CD4-positive, alpha-beta T cell treated with Interferon gamma for 1 hour (primary cell): ENCODE measurements at places on chromosomes 2 and 18.

GRCh38 chr2:162524192-162524591, 180.3 kb downstream of the GCA start:
- no peak for DNase-seq

- DNase-seq = no peak
These were observed 374.1 kb downstream of the LRATD1 start for GRCh38 chr2:15006667-15007066.

DNA sequence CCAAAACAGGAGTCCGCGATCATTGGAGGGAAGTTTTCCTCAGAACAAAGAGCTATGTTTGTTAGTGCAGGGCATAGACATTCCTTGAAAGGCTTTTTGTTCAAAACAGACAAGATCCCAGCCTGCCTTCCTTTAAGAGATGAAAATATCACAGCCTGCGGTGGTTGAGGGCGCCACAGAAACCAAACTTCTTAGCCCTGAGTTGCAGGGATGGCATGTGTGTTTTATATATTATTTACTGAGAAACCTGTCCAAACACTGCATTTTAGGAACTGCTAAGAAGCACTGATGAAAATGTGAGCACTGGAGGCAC, 57.5 kb upstream of the TMEM178A start:
- no peak for DNase-seq

DNA sequence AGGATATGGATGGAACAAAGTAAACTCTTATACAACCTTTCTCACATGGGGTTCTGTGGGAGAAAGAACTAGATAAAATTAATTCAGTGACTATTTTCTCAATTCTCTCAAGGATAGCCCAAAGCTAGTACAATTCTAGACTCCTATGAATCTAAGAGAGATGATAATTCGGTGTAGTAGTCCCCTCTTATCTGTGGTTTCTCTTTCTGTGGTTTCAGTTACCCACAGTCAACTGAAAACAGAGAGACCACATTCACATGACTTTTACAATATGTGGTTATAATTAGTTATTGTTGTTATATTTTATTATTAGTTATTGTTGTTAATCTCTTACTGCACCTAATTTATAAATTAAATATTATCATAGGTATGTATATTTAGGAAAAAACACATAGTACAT, 53.5 kb upstream of the C2orf15 start:
- DNase-seq = no peak

DNA sequence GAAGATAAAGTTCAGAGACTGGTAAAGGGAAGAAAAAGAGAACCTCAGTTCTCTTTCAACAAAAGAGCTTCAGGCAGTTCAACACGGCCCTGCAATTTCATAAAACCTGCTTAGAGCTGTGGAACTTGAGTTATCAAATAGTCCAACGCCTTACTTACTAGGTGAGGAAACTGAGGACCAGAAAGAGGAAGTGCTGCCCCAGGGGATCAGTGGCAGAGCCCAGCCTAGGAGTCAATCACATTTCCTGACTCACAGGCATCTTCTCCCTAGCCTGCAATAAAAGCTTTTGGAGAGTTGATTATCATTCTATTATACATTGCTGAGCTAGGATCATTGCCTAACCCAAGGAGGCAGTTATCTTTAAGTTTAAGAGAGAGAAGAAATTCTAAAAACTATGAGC, 77.4 kb downstream of the TXNL1 start:
- no peak for DNase-seq

GRCh38 chr2:158199928-158200650, 98.4 kb downstream of the UPP2 start:
- no peak for DNase-seq

- no peak for DNase-seq
These were observed 193.1 kb downstream of the SH3RF3 start for GRCh38 chr2:109322111-109322510.

DNA sequence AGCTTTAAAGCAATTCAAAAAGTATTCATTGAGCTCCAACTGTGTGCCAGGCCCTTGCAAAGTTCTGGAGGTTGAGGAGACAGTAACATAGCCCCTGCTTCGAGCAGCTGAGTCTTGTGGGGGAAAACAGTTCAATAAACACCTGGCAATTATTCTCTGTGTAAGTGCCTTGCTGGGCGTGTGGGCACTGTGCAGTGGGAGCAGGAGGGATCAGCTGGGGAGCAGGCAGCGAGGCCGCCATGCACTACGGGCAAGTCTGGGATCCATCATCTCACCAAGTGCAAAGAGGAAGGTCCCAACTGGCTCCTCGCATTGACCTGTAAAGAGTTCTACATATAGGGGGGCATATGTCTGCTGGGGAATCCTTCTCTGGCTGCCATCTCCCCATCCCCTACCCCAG, 342.2 kb upstream of the HS6ST1 start:
- DNase-seq = no peak

GRCh38 chr18:25805939-25806338, 284.5 kb downstream of the SS18 start:
- DNase-seq = no peak

DNA sequence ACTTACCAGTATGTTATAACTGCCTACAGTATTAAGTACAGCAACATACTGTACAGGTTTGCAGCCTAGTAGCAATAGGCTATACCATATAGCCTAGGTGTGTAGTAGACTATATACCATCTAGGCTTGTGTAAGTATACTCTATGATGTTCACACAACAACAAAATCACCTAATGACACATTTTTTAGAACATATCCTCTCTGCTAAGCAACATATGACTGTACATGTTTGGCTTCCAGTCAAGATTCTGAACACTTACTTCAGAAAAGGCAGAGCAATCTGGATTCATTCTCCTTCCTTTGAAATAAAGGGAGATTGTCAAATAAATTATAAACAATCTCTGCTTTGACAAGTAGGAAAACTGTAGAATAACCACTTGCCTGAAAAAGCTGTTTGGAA, 81.8 kb downstream of the EXOC6B start:
- no peak for DNase-seq

DNA sequence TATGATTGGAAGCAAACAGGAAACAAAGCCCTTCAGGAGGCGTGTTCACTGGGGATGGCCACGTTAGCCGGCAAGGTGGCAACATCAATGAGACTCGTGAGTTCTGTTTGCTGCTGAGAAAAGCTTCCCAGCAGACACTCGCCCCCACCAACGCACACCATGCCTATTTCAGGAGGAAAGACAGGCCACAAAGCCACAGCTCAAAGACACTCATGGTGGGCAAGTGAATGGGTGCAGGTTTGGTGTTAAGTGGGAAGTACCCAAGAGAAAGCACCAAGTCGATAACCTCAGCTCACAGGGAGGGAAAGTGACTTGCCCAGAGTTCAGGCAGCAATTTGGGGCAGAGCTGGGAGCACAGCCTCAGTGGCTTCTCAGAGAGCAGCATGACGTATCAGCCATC, 10.5 kb upstream of the MTERF4 start:
- DNase-seq = peak; percentile 38

DNA sequence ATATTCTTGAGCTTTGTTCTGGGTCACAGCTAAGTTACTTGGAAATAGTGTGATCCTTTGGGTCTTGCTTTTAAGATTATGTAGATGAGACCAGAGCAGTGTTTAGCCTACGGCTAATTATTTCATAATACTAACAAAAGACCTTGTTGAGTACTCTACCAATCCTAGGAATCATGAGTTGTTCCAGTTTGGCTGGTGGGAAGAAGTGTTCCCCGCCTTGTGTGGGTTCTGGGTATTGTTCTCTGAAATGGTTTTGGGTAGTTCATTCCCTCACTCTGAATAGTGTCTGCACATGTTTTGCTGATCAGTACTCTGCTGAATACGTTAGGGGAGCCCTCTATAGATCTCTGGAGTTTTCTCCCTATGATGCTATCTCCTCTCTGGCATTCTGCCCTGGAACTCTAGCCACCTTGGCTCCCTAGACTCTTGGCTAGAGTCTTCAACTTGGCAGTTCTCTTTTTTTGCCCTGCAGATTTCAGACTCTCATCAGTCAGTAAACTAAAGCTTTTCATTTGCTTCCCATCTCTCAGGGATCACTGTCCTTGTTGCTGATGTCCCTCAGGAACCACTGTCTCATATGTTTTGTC, 48.4 kb downstream of the NEMP2 start:
- DNase-seq = no peak

DNA sequence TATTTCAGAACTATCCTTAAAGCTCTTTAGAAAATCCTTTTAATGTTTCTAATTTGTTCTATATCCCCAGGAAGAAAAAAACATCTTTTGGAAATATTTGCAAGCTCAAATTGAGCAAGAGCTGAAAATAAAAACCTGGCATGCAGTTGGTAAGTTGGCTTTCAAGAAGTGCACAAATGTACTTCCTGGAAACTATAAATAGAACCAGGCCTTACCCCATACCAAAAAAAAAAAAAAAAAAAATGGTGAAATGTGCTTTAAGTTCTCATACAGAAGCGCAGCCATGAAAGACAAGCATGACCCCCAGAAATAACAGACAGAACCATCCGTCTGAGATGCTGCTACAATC, 178.5 kb downstream of the HDAC4 start:
- no peak for DNase-seq

GRCh38 chr2:230077851-230078547, 9.3 kb upstream of the SLC16A14 start:
- DNase-seq = no peak

DNA sequence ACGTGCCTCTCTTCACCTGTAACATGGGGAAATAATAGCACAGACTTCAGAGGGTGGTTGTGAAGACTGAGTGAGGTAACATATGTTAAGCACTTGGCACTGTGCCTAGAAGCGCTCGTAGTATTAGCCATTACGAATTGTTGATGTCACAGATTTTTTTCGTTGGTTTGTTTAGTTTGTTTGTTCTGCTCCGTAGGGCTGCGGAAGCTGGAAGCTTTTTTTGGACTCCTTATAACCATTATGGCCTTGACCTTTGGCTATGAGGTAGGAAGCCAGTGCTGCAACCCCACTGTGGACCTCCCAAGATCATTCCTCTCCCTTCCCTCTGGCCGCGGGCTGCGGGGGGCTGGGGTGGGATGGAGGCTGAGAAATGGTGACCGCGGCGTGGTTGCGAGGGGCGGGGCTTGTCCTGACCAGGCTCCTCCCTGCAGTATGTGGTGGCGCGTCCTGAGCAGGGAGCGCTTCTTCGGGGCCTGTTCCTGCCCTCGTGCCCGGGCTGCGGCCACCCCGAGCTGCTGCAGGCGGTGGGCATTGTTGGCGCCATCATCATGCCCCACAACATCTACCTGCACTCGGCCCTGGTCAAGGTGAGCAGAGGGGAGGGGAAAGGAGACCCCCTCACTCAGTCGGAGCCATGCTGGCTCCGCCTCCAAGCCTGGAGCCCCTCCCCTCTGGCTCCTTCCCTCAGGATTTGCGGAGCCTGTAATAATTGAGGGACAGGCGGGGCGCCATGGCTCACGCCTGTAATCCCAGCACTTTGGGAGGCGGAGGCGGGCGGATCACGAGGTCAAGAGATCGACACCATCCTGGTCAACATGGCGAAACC, 5.5 kb downstream of the SLC11A1 start:
- no peak for DNase-seq

GRCh38 chr18:21997207-21998143, 171.9 kb upstream of the GATA6 start:
- no peak for DNase-seq

GRCh38 chr2:110946902-110947301, 173.8 kb upstream of the BCL2L11 start:
- peak; percentile 19 for DNase-seq

DNA sequence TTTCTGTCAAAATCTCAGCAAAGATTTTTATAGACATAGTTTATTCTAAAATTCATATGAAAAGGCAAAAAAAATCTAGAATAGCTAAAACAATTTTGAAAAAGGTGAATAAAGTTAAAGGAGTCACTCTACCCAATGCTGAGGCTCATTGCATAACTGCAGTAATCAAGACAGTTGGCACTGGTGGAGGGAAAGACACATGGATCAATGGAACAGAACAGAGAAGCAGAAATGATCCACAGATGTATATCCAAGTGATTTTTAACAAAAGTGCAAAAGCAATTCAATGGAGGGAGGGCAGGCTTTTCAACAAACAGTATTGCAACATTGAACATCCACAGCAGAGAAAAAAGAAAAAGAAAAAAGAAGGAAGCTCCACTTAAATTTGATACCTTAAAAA, 162.8 kb downstream of the RBM43 start:
- DNase-seq = no peak

DNA sequence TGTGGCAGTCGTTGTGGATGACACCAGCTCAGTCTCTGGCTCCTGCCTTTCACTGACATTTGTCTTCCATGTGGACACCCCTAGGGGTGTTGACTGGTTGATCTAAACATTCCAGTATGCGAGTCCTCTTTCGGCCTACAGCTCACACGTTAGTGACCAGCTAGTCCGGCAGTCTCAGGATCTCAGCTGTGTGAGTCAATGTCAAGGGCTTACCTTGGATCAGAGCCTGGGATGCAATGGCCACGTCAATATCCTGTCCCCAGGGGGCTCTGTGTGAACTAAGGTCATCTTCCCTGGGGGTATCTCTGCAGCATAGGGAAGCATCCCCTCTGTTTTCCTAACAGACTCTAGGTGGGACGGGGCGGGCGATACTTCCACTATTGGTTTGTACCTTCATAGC, 35.1 kb upstream of the YWHAQ start:
- no peak for DNase-seq

DNA sequence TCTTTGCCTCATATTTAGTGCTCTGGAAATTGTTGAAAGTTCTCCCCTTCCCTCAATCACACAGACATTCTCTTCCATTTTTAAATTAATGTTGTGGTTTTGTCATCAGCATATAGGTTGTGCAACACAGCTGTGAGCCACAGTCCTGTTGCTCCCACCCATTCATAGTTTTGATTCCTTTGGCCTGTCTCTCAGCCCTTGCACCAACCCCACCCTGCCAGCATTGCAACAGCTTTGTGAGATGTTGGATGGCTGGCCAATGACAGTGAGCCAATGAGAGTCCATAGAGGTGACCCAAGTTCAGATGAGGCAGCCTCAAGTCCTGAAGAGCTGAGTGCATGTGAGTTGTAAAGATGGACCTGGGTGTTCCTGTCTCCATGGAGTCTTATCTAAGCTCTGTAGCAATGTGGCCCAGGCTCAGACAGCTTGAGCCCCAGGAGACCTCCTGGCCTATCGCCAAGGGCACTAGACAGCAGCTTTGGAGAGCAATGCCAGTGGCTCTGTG, 775.5 kb downstream of the RNF144A start:
- DNase-seq = no peak

- DNase-seq = no peak
These were observed 10.5 kb downstream of the SLC66A2 start for GRCh38 chr18:79940814-79941472.
